ENCODE measurements at places on chromosomes 3 and 15.
A peak's percentile ranks its signal among the peaks of the same experiment; 100 is the strongest.

- peak; percentile 24 for DNase-seq
Measured at GRCh38 chr15:80887148-80887547, 102.5 kb downstream of the MESD start.

DNA sequence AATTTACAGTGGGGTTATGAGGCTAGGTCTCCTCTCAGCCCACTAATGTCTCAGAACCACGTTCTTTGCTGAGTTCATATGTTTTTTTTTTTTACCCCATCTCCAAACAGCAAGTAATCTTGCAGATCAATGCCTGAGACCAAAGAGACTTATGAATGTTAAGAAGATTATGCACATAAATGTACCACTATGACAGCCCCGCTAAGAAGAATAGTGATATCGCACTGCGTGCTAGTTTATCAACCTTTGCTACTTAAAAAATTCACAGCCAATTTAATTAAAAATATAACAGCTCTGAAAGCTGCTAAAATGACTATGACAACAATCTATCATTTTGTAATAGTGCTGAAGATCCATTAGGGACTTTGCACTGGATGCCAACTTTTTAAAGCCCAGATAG is 739.0 kb upstream of the CFAP20DC start:
- no peak for DNase-seq

GRCh38 chr3:195263193-195263924 is 7.6 kb downstream of the XXYLT1 start:
- no peak for DNase-seq

GRCh38 chr15:80816049-80816653 is 37.0 kb downstream of the CEMIP start:
- DNase-seq = no peak

- DNase-seq = peak; percentile 12
Measured at GRCh38 chr3:161559177-161559998, 62.8 kb downstream of the OTOL1 start.

DNA sequence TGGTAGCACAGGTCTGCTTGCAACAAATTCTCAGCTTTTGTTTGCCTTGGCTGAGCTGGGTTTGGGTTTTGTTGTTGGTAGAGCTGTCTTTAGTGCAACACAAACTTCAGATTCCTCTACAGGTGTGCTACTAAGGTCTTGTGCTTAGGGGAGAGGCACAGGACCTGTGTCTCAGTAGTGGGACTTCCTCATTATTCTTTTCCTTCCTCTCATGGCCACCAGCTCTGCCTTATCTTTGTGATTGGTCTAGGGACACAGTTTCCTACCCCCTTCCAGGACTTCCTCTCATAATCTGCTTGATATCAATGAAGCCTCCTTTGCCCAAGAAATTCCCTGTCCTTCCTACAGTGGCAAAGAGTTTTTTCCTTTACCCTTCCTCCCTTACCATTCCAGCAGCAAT is 24.9 kb upstream of the DNAAF4 start:
- no peak for DNase-seq

- no peak for DNase-seq
Measured at GRCh38 chr3:82595530-82595929, 834.1 kb upstream of the GBE1 start.

DNA sequence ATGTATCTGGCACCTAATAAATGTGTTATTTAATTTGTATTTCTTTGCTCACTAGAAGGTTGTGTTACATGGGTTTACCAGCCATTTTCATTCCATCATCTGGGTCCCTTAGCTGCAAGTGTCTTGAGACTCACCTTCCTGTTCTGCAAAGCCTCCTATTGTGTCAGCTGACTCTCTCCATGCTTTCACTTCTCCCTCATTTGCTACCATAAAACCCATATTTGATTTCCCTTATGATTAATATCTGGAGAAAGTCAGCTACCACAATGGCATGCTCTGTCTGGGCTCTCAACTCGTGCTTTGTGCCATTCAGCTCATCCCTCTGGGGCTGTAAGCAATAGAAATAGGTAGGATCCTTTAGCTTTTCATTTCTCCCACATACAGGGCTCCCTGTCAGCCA is 79.5 kb upstream of the EIF1B start:
- DNase-seq = no peak

DNA sequence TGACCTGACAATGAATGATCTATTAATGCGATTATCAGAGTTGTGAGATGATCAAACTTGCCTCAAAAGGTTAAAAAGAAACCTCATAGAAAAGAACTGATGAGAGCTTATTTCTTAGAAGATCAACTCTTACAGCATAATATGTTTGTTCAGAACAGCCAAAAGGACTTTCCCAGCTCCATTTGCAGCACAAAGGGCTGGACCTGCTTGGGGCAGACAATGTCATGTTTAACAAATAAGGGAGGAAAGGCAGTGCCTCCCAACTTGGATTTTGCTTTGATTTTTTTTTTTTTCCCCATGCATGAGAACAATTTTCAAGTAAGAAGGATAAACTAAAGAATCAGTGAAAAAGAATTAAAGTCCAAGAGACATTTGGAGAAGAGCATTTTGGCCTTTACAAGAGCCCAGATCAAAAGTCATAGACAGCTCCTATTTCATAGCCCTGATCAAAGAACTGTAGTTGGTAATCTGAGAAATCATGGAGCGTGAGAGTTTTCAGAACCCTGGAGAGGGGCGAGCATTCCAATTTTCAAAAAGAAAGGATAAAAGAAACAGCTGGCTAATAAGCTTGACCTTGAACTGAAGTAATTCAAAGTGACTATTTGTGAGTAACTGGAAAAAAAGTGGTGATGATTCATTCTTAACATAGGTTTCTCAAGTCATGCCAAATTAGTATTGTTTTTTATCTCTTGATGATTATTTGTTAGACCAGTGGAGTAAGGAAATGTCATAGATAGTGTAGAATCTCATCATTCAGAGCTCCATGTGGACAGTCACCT is 136.0 kb upstream of the CFAP20DC start:
- DNase-seq = no peak

DNA sequence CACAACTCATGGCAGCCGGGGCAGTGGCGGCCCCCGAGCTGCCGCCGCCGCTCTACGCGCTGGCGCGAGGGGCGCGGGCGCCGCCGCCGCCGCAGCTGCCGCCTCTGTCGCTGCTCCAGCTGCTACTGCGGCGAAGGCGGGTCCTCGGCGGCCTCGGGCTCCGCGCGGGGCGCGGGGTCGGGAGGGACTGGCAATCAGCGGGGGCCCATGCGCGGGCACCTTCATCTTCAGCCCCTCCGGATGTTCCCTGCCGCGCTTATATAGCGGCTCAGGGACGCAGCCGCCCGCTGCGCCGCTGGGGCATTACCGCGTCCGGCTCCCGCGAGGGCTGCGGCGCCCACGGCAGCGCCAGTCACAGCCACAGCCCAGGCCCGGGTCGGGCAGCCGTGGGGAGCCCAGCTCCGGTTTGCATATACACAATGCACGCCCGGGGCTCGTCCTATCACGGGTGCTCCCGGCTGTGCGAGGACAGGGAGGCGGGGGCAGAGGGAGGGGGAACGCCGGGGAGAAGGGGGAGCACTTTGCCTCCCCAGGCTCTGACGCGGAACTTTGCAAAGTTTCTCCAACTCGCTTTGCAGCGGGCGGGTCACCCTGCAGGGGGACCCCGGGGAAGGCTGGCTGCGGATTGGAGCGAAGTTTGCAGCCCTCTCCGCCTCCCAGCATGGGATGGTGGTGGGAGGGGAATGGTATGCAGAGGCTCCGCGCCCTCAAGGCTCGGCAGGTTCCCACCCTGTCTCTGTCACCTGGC is at the start of gene VGLL3:
VGLL3 (minus strand) TSS at position 416 of the 748 bp plus-strand sequence; CDS start at position 10, 406 bp downstream.
- peak; percentile 74 for DNase-seq

GRCh38 chr3:42612217-42612616 is 11.7 kb downstream of the NKTR start:
- DNase-seq = no peak

- DNase-seq = no peak
Measured at GRCh38 chr15:76440441-76440840, 103.9 kb downstream of the ISL2 start.

- DNase-seq = no peak
Measured at GRCh38 chr3:184737641-184738505, 26.0 kb upstream of the MAGEF1 start.

DNA sequence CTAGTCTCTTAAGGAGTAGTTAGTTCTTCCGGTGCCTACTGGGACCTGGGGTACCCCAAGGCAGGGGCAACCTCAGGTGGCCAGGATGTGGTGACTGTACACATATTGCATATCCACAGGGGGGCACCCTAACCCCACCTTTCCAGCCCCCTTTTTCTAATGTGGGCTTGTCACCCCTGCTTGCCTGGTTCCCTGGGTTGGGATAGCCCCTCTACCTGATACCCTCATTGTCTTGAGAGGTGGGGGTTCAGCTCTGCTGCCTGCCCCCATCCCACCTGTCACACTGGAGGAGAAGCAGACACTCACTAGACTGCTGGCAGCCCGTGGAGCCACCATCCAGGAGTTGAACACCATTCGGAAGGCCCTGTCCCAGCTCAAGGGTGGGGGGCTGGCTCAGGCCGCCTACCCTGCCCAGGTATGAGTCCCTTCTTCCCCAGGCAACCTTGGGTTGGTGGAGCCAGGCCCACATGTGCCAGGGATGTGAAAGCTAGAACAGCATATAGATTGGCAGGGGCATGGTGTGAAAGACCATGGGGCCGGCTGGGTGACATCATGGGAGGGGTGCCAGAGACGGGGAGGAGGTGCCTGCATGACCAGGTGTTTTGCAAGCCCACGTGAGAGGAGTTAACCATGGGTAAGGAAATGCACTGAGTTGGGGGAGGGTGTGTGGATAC is 4.0 kb downstream of the GLYCTK start:
- DNase-seq = no peak

DNA sequence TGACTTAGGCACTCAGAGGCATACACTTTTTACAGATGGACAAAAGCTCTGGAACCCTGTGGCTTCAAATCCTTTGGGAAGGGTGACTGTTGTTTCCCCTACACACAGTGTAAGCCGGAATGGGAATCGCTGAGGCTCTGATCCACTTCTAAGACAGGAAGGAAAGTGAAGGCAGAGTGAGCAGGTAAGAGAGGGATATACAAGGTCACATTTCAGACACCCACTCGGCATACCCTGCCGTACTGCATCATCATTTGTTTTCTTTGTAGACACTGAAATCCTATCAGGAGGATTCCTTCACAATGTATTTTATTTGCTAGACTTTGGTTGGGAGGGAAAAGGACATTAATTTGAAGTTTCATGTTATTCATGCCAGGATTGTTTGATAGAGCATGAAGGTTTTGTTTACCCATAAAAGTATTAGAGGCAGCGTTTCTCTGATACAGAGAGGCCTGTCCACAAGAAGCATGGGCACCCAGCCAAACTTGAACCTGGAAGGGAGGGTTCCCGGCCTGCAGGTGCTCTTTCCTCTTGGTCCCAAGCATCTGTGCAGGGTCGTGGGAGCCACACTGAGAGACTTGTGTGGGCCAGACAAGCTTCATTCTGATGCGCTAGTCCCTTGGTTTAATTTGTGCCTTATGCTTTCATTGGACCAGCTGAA is 21.9 kb upstream of the POLR2M start:
- DNase-seq = no peak

GRCh38 chr15:32982001-32982400 is 212.5 kb downstream of the FMN1 start:
- DNase-seq = no peak

DNA sequence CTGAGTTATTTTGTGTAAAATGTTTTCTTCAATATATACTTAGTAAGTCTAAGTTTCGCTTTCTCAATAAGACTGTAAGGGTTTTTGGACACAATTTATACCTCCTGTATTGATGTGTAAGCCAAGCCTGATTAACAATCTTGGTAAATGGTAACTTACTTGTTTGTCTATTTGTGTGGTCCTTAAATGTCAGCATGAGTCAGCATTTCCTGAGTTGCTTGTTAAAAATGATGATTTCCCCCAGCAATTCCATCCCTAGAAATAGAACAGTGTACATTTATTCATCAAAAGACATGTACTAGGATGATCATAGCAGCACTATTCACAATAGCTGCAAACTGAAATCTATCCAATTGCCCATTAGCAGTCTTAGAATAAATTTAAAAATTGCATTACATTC is 53.4 kb upstream of the LRIG1 start:
- DNase-seq = no peak

DNA sequence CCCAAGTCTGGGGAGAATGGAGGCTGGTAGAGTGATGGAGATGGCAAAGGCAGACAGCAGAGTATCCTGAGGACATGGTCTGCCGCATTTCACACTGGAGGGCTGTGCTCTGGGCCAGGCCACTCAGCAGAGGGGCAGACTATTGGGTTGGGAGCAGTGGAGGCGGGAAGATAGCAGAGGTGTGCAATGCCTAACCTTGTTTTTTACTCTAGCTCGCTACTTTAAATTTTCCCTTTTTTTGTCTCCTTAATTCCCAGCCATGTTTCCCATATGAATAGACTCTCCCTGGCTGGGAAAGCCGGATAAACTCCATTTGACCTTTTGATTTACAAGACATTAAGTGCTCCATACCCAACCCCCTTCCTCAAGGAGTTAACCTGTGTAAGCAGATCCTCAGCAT is 33.5 kb upstream of the ST6GAL1 start:
- DNase-seq = no peak

GRCh38 chr3:192229866-192230265 is 497.5 kb downstream of the FGF12 start:
- DNase-seq = no peak

DNA sequence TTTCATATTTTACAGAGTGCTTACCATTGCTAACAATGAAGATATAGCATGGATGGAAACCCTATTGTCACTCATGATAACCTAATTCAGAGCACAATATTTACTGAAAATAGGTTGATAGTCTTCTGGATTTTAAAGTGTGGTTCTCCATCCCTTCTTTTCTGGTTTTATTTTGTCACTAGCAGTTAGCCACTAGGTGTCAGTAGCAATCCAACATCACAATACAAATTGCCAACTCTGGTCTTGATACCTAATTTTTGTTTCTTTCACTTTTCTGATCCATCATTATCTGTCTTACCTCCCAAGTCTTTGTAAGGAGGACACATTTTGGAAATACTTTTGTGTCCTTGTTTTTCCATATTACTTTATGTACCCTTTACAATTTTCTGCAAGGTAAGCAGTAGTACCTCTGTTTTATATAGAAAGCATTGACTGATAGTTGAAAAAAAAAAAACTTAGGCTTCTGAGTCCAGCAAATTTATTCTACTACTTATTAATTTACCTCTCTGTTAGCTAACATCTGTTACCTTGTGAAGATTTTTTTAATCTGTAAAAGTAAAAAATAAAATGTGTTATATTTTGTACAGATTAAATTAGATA is 28.3 kb upstream of the CRYBG3 start:
- DNase-seq = peak; percentile 36

- DNase-seq = no peak
Measured at GRCh38 chr15:34841262-34841725, 45.9 kb upstream of the ACTC1 start.

- DNase-seq = no peak
Measured at GRCh38 chr3:157135671-157136396, 24.1 kb downstream of the CCNL1 start.

- no peak for DNase-seq
Measured at GRCh38 chr15:67831363-67831762, 6.1 kb downstream of the SKOR1 start.

DNA sequence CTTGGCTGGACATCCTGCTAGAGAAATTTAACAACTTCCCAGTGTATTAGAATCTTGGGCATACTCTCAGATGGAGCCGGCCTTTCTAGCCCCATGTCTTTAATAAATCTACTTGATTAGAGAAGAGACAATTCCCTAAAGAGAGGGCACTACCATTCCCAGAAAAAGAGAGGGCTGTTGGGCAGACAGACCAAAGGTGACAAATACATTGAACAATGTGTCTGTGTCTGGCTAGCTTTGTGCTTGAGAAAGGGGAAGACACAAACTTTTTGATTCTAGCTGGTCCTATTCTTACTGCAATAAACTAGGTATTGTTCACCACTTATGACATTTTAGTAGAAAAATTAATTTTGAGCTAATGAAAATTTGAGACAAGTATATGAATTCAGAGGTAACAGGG is 57.7 kb downstream of the DUT start:
- DNase-seq = no peak

GRCh38 chr3:105598042-105598796 is 231.5 kb downstream of the ALCAM start:
- peak; percentile 23 for DNase-seq

All from smooth muscle cell of the brain vasculature (primary cell).